ENCODE measurements at places on chromosomes 12 and 14.

GRCh38 chr12:111158992-111159391 is 209.9 kb downstream of the PHETA1 start:
- no peak for DNase-seq

DNA sequence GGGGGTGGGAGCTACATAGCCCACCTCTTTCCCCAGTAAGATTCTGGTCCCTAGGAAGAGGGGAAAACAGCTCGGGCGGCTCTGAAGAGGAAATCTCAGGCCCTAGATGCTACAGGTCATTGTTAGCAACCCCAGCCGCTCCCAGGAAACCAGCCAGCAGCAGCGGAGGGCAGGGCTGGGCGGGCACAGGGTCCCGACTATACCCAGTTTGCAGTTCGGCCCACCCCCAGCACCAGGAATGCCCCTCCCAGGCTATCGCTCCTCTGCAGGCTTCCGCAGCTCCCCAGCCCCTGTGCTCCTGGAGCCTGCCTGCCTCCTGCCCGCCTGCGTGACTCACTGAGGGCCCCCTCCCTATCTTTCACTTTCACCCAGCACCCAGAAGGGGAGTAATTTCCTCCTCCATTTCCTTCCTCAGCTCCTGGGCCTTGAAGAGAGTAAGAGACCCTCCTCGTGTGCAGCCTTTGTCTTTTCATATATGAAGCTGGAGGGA is 27.2 kb upstream of the PNMA1 start:
- no peak for DNase-seq

- DNase-seq, result no peak
Observed at GRCh38 chr12:50402264-50403000, 1.7 kb downstream of the LARP4 start.

GRCh38 chr12:41011939-41012338 is 176.2 kb upstream of the PDZRN4 start:
- DNase-seq, result no peak

DNA sequence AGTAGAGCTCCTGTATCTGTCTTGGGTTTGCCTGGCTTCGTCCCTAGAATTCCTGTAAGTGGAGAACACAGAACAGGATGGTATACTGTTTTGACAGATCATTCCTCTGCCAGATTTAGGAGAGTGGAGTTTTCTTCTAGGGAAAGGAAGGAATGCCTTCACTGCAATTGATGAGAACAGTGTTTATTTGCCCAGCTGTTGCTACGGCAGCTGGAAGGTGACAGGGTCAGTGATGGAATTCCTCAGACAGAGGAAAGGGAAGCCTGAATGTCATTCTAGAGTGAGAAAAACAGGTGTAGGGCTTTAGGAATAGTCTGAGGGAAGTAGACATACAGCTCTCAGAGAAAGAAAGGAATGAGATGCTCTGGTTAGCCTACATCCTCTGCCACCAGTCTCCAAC is 11.7 kb downstream of the CSRNP2 start:
- no peak for DNase-seq

- DNase-seq, result no peak
Observed at GRCh38 chr14:21070083-21070609, at the start of gene ARHGEF40. ARHGEF40 (plus strand) TSS chr14:21070304; CDS start chr14:21070397, 93 bp downstream.

DNA sequence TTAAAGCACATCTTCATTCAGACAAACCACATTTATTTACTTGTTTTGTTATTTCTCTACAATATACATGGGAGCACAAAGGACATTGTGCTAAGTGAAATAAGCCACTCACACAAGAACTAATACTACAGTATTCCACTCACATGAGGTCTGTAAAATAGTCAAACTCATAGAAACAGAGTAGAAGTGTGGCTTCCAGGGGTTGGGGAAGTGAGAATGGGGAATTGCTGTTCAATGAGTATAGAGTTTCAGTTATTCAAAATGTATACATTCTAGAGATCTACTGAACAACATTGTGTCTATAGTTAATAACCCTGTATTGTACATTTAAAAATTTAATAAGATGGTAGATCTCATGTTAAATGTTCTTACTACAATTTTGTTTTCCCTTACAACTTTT is 88.8 kb downstream of the ATXN7L3B start:
- no peak for DNase-seq

DNA sequence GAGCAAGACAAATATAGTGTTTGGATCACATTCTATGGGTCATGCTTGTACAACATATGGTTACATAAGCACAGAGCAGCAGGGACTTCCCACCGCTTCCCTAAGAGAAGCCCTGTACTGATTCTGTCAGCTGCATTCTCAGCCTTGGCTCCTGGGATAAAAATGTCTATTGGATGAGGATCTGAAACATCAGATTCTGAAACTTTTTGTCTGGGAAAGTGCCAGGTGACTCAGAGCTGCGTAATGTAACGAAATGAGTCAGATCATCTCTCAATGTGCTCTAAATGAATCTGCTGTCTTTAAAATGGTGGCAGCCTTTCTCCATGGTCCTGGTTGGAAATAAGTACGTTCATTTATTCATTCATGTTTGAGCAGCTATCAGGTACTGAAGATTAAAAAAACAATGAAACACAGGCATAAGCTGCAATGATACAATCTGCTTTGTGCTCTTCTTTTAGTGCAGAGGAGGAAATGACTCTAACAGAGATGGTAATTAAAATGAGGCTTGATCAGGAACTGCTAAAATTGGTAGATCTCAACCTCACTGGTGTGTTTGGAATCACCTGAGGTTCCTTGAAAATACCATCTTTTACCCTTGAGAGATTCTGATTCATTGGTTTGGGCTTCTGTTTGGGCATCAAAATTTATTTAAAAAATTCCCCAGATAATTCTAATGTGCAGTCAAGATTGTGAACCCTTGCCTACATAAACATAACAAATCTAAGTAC is 99.1 kb upstream of the NAP1L1 start:
- DNase-seq, result no peak

- DNase-seq, result no peak
Observed at GRCh38 chr12:5254703-5255102, 177.2 kb upstream of the NTF3 start.

GRCh38 chr12:111108726-111109125 is 188.3 kb upstream of the MYL2 start:
- no peak for DNase-seq

DNA sequence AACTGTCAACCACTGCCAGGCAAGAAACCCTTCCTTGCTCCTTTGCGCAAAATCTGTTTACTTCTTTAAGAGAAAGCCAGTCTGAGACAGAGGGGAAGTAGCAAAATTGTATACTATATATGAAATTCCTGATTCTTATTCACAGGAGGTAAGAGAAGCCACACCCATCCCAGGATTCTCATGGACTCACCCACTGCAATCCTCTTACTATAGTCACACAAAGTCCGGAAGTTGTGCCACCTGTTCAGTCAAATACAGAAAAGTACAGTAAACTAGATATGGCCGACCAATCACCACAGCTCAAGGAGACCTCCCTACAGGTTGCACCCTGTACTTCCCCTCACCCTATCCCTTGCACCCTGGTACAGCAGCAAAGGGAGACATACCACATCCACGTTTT is 2.9 kb downstream of the PRMT5 start:
- DNase-seq, result no peak

- DNase-seq, result no peak
Observed at GRCh38 chr14:49508124-49508523, 78.1 kb downstream of the RPS29 start.

DNA sequence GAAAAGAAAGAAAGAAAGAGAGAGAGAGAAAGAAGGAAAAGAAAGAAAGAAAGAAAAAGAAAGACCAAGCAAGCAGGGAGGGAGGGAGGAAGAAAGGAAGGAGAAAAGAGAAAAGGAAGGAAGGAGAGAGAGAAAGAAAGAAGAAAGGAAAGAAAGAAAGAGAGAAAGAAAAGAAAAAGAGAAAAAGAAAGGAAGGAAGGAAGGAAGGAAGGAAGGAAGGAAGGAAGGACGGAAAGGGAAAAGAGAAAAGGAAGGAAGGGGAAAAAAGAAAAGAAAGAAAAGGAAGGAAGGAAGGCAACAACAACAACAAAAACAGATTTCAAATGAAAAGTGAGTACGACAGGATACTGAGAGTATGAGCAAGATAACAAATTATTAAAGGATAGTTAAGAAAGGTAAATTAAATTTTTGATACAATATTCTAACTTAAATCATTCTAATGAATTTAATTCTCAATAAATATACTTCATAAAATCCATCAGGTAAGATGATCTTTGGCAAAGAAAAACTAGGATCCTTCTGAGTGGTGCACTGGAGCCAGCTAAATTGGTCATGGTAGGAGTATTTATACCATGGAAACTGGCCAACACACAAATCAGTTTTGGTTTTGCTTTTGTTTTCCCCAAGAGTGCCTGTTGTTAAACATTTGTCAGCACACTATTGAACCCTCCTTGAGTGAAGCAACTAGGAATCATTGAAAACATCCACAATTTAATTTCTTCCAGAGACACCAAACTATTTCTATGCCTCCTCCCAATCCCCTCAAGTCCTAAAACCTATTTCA is 56.1 kb upstream of the DYRK2 start:
- DNase-seq, result no peak

GRCh38 chr12:31355747-31356107 is 29.8 kb upstream of the SINHCAF start:
- DNase-seq, result no peak

DNA sequence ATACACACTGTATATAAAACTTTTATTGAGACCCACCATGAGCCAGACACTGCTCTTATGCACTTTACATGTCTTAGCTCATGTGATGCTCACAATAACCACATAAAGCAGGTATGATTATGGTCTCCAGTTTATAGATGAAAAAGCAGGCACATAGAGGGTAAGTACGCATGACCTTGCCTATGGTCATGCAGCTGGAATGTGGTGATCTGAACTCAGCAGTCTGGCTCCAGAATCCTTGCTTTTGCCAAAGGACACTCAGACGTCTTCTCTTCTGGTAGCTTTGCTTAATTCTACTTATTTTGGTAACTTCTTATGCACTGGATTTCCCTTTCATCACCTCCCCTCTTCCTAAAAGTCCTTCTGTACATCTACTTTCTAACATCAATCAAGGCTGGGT is 103.3 kb upstream of the CRY1 start:
- no peak for DNase-seq

GRCh38 chr14:102857444-102857843 is 65.0 kb upstream of the AMN start:
- DNase-seq, result no peak

- no peak for DNase-seq
Observed at GRCh38 chr12:30825341-30825740, 70.6 kb upstream of the CAPRIN2 start.

DNA sequence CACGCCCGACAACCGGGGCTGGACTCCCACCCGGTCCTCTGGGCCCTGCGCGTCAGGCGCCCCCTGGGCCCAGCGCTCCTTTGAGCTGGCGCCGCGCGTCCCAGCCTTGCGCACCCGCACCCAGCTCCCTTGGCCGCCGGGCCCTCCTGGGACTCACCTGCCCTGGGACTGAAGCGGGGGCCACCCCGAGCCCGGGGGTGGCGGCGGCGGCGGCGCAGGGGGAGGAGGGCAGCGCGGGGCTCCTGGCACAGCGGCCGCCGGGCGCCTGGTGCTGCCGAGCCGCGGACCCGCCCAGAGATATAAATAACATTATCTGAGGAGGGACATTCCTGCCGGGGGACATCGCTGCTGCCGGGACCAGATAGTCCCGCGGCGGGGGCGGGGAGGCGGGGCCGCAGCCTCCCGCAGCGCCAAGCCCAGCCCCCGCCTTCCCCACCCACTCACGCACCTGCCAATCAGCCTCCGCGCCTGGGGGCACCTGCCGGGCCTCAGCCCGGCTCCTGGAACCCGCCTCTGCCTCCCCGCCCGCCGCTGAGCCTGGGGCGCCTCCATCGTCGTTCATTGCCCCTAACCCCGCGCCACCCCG is at the start of gene SPTB:
Gene SPTB (minus strand): TSS at position 273 of the 586 bp plus-strand sequence. CDS start 56,813 bp downstream, outside the sequence.
- no peak for DNase-seq

GRCh38 chr12:4287325-4288211 is 14.0 kb downstream of the CCND2 start:
- DNase-seq, result no peak

DNA sequence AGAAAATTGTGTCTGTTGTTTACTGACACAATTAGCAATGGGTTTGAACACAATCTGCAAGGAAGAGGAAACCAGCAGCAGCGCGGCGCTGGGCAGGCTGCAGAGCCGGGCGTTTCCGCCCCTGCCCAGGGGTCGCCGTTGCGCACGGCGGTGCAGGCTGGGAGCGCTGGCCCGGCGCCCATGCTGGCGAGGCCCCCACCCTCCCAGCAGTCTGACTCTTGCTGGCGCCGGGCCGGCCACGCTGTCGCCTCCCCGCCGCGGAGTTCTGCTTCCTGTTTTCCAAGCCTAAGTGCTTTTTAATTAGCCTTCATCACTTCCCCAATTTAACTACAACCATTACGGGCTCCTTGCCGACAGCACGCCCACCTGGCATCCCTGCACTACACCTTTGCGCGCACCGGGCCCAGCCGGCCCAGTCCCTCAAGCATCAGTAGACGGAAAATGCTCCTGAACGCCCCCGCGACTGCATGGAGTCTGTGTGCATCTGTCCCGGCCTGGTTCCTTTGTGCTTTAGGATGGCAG is 212.1 kb downstream of the GXYLT1 start:
- peak; percentile 27 for DNase-seq

DNA sequence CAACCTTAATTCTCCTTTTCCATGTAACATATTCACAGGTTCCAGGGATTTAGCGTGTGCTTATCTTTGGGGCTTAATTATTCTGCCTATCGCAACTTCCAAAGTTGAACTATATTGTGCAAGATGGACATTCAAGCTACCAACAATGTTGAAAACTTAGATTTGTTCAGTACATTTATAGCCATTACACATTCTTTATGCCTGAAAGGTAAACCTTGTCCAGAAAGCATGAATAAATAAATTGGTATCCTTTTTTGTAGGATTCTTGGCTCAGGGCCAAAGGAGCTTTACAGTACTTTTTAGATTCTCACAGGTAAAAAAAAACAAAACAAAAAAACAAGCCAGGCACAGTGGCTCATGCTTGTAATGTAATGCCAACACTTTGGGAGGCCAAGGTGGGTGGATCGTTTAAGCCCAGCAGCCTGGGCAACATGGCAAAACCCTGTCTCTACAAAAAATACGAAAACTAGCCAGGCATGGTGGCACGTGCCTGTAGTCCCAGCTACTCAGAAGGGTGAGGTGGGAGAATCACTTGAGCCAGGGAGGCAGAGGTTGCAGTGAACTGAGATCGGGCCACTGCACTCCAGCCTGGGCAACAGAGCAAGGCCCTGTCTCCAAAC is 3.3 kb downstream of the C12orf56 start:
- no peak for DNase-seq

GRCh38 chr12:47909839-47910465 is 5.2 kb upstream of the VDR start:
- no peak for DNase-seq

DNA sequence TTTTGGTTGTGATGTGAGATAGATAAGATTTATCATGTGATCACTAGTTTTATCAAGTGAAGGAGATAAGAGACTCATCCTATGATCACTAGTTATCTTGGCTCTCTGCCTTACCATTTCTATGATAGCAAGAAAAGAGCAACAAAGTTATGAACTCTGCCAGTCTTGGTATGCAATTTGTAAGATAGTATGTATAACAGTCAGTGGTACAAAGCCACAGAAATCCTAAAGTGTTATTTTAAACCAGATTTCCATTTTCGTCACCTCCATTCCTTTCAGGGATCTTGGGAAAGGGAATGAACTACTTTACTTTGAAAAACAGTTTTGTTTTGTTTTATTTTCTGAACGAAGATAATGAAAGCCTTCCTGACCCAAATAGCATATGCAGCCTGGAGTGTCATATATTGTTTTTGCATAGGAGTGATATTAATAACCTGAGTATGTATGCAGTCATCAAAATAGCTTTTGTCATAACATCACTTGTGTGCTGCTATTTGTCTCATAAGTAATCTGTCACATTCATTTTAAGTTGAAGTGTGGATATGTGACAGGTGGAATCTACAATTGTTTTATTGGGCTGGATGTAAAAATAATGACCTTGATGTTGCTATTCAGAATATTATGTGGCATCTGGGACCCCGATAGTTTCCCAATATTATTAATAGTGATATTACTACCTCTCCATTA is 35.0 kb downstream of the FLRT2 start:
- no peak for DNase-seq

Data from esophagus squamous epithelium (tissue), 5 donors.